ENCODE measurements at places on chromosomes 7 and 10. TPM values are rescaled to one million over a fixed set of nuclear protein-coding genes. Genes with fewer than 3 reads are reported as not detected.

The PRF1 gene
- polyA plus RNA-seq = not detected

The SEC31B gene
- 1.1 TPM for polyA plus RNA-seq

The STEAP2 gene
- polyA plus RNA-seq = 1.9 TPM

The PTPN12 gene
- 28.2 TPM for polyA plus RNA-seq

The HSPA12A gene
- polyA plus RNA-seq = 3.8 TPM

DNA sequence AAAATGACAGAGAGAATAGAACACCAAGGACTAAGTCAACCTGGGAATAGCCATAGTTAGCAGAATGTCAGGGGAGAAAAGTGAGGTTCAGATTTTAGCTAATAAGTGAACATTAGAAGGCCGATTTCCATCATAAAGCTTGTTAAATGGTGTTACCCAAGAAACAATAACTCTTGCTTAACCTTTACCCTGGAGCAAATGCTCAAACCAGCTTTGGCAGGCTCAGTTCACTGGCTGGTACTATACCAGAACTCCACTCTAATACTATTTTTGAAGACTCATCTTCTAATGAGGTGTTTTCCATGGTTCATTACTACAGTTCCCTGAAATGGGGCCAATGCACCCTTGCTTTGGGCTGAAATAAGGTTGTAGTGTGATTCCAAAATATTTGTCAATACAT is 61.3 kb downstream of the RNLS start:
- no peak for DNase-seq

GRCh38 chr7:92731335-92732063 is 104.9 kb downstream of the CDK6 start:
- peak; percentile 57 for DNase-seq

DNA sequence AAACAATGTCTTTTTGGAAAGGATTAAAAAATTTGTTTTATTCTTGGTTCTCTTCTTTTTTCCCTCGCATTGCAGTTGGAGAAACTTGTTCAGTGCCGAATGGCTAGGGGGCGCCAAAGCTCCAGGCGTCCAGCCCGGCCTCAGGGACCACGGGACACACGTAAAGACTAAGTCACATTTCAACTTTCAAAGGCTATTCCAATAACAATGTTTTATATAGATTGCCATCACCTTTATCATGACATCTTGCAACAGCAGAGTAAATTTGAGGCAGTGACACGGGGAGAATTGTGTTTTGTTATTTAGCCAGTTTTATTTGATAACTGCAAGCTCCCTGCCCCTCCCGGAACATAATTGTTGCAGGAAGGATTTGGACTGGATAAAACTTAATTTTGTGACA is 2.2 kb upstream of the IGFBP3 start:
- DNase-seq = peak; percentile 48

DNA sequence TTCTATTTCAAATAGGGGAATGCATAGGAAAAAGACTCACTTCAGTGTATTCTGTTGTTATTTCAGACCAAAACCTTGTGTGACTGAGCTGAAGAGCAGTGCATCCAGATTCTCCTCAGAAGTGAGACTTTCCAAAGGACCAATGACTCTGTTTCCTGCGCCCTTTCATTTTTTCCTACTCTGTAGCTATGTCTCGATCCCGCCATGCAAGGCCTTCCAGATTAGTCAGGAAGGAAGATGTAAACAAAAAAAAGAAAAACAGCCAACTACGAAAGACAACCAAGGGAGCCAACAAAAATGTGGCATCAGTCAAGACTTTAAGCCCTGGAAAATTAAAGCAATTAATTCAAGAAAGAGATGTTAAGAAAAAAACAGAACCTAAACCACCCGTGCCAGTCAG is 12.0 kb downstream of the TET1 start:
- DNase-seq = no peak

GRCh38 chr10:58352956-58353610 is 18.3 kb downstream of the UBE2D1 start:
- no peak for DNase-seq

DNA sequence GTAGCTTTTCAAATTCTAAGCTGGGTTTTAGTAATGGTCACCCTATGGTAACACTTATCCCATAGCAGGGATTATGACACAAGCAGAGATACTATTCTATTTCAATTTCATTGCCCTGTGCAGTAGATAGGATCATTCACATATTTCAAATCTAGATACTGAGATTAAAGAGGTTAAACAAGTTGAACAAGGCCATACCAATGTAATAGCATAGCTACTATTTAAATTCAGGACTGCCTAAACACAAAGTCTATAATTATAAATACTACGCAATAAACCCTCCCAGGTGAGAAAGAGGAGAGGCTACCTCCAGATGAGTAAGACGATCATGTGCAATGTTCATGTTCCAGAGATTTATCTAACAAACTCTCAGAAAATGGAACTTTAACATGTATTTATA is 1.1 kb downstream of the LIPM start:
- DNase-seq = no peak

GRCh38 chr10:82335831-82336230 is 460.8 kb downstream of the NRG3 start:
- DNase-seq = no peak

DNA sequence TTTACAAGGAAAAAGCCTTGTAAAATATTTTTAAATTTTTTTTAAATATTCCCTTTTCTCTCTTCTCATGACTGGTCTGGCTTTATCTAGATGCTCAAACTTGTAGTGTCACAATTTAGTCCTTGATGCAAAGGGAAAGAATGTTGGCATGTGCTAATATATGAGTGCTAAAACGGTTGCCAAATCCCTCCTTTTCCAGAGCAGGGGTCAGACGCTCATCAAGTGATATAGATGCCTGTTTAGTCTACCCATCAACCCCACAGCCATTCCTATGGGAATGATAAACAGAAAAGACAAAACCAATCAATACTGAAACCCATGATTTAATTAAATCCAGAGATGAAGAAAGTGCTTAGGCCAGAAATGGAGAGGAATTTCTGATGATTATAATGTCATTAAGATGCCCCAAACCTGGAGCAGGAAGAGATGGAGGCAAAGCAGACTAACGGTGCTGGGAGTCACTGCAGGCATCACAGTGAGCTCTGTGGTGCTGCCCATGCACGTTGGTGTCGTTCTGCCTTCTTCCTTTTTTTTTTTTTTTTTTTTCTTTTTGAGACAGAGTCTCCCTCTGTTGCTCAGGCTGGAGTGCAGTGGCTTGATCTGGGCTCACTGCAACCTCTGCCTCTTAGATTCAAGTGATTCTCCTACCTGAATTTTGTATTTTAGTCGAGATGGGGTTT is 210.1 kb upstream of the STK17A start:
- DNase-seq = no peak

DNA sequence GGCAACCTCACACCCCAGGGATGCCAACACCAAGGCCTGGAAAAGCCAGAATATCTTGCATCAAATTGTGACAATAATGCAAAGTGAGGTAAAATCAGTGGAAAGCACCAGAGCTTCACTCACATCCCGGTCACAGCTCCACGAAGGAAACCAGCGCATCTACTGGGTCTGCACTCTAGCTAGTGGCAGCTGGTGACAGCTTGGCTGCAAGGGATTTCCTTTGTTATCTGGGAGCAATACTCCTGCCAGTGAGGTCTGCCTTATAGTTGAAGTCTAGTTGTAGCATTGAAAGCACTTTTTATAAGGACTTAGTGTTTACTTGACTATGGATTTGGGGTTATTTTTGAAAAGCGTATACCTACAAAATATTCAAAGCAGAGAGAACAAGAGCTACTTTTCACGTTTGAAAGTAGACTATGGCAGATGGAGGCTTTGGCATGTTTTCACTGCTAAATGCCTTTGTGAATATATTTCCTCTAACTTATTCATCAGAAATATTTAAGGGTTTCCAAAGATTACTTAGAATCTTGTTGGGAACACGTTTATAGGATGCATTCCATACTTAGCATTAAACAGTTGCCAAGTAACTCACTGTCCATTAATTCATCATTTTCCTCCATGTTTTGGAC is 26.1 kb downstream of the WDFY4 start:
- DNase-seq = no peak

DNA sequence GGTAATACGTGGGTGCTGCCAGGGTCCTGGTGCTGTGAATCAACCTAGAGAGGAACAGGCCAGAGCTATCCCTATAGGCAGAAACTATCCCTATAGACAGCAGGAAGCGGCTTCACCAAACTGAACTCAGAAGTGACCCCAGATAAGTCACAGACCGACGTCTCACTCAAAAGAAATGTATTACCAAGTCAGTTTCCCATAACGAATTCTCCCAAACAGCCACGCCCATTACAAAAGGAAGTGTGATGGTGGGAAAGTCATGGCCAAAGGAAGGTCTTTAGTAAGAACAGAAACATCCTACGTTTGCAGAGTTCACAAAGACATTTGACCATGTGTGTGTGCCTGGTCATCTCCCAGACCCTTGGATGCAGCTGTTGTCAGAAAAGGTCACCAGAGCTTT is 470.8 kb upstream of the ADARB2 start:
- DNase-seq = no peak

DNA sequence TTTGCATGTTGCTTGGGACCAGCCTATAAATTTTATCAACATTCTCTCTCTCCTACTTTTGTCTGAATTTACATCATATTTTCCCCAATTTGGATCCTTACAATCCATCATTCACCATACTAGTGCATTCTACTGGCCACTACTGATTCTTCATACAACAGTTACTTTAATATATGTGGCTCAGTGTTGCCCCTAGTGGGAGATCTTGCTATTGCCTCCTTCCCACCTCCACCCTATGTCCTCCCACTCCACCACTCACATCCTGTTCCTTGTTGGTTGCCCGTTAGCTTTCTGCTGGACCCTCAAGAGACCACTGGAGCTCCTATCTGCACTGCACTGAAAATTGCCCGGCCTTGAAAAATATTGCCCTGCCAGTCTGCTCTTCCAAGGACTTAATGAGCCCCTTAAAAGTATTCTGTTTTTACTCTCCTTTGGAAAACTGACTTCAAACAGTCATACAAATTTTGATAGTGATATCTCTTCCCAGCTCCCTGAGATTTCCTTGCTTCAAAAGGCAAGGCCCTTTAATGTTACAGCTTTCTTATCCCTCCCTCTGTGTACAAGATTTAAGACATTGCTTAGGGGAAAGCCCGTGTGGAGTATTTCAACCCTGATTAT is 243.2 kb upstream of the TMEM229A start:
- DNase-seq = peak; percentile 13

GRCh38 chr7:28613262-28613661 is 200.9 kb downstream of the CREB5 start:
- no peak for DNase-seq

GRCh38 chr10:101290431-101290830 is 61.2 kb upstream of the LBX1 start:
- no peak for DNase-seq

DNA sequence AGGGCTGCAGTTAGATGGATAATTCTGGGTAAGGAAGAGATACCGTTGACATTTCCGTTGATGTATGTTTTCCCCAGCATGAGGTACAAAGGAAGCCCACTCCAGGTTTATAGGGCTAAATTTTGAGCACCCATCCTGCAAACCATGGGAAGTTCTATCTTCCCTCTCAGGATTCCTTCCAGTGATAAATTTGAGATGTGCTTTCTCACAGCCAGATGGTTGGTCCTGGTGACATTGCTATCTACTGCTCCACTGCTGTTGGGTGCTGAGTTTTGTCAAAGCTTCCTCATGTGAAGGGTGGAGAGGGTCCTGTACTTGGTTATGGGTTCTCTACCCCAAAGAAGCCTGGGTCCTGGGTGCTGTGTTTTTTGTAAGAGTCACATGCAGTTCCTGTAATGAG is 57.4 kb downstream of the CXCL12 start:
- no peak for DNase-seq

DNA sequence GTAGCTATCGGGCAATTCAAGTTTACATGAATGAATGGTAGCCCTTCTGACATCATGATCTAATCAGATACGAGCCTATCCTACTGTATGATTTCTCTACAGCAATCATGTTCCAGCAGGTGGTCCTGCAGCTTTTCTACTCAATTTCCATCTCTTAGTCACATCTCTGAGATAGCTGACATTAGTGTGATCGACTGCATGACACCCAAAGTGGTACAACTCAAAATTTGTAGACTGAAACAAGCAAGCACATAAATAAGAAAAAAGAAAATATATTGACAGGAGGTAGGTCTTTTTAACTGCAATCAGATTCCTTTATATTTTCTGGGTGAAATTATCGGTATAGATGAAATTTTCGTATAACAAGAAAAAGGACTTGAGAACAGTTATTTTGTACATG is 132.0 kb downstream of the PPP1R17 start:
- DNase-seq = no peak

DNA sequence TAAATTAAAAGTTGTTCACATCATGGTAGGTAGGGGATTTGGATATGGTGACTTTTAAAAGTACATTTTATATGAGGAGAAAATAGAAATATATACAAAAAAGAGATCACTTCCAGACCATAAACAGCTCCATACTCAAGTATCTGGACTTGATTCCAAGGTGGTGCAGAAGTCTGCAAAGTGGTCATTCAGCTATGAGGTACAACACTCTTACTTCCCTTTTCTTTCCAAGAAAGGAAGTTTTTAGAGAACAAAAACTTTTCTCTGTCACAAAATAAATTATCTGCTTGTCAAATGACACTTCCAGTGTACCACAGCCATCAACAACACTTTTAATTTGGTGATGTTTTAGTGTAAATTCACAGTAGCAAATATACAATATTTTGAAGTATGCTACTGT is 1013.5 kb downstream of the GATA3 start:
- no peak for DNase-seq

DNA sequence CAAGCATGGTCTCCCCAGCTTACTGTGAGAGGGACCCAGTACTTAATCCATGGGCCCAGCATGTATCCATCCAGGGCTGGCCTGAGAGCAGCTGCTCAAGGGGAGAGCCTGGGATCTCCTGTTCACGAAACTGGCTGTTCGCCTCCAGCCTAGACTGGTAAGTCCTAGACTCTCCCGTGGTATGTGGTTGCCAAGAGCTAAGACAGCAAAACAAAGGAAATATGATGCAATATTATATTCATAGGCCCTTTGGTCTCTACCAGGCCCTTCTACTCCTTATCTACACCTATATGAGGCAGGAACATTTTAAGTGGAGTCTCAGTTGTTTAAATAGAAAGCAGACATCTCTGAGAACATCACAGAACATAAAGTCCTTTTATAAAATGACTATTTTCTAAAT is 28.9 kb upstream of the STK17A start:
- DNase-seq = peak; percentile 66

DNA sequence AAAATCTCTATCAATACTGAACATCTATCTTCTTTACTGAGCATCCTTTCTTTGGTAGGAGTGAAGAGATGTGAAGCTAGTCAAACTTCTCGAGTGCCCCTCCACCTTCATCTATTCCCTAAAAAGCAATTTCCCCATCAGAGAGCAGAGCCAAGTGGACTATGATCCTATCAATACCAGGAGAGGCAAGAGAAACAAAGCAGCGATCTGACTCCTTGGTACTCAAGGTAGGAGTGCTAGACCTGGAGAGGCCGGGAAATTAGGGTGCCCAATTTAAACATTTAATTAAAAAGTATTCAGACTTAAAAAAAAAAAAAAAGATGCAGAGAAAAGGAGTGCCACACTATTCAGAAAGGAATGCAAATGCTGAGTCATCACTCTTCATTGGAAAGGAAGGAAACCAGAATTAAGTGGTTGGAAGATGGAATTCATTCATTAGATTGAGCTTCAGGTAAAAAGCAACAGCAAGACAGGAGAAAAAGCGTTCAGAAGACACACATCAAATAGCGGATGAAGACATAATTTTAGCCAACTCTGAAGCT is 1.6 kb downstream of the TIAL1 start:
- peak; percentile 65 for DNase-seq

- peak; percentile 11 for DNase-seq
These were observed 27.9 kb upstream of the PPP2R2D start for GRCh38 chr10:131872827-131873375.

GRCh38 chr10:126496771-126497545 is 108.7 kb upstream of the ADAM12 start:
- DNase-seq = no peak
